GM04504 (cell line): ENCODE measurements at places on chromosomes 12 and 14.

- DNase-seq, result no peak
Observed at GRCh38 chr12:124115976-124116690, 143.1 kb downstream of the ZNF664 start.

DNA sequence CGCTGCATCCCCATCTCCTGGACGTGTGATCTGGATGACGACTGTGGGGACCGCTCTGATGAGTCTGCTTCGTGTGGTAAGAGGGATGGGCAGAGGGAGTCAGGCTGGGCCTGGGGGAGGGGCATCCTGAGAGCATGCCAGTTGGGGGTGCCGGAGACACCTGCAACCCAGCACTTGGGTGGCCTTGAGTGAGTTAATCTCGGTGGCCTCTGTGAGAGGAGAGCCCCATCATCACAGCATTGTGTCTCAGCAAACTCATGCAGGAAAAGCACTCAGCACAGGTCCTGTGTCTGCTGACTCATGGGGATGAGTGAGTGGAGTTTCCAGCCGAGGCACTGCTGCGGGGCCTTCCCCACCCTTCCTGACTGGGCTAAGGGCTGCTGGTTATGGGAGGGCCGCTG is 19.6 kb upstream of the LRP1-AS start:
- DNase-seq, result no peak

DNA sequence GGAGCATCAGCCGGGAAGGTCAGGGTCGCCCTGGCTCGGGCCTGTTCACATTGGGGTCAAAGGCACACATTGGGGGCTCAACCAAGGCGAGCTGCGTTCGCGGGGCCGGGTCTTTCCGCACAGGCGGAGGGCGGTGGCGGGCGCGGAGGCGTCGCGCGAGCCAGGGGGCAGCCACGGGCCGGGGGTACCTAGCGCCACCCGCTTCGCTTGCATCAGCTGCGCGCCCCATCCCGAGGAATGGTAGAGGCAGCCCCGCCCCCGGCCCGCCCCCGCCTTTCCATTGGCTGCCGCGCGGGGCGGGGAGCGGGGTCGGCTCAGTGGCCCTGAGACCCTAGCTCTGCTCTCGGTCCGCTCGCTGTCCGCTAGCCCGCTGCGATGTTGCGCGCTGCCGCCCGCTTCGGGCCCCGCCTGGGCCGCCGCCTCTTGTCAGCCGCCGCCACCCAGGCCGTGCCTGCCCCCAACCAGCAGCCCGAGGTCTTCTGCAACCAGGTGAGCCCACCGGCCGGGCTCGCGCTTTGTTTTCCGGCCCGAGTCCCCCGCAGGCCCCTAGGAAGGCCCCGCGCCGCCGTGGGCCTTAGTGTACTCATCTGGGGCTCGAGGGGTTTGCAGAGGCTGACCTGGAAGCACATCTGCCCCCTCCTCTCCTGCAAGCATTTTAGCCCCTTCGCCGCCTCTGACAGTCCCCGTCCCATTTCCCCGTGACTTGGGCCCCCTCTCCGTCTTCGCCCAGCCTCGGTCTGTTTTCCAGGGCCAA is at the start of gene ALDH2:
ALDH2 (plus strand) TSS at position 326 of the 754 bp plus-strand sequence; CDS start at position 376, 50 bp downstream.
- DNase-seq, result no peak

DNA sequence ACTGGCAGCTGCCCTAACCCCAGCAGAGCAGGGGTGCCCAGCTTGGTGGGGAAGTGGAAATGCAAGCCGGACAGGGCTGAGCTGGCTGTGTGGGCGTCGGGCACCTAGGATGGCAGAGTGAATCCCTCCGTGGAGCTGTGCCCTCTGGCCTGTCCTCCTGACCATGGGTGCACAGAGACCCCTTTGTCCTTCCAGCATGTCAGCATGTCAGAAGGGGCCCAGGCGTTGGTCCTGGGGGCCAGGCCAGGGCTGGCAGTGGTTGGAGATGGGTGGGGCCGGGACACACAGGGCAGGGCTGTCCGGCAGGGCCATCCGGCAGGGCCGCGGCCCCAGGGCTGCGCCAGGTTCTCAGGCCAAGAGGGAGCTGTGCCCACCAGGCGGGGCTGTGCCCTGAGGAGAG is 8.8 kb upstream of the TEX22 start:
- no peak for DNase-seq

GRCh38 chr14:100165376-100165775 is 5.9 kb upstream of the DEGS2 start:
- DNase-seq, result no peak

DNA sequence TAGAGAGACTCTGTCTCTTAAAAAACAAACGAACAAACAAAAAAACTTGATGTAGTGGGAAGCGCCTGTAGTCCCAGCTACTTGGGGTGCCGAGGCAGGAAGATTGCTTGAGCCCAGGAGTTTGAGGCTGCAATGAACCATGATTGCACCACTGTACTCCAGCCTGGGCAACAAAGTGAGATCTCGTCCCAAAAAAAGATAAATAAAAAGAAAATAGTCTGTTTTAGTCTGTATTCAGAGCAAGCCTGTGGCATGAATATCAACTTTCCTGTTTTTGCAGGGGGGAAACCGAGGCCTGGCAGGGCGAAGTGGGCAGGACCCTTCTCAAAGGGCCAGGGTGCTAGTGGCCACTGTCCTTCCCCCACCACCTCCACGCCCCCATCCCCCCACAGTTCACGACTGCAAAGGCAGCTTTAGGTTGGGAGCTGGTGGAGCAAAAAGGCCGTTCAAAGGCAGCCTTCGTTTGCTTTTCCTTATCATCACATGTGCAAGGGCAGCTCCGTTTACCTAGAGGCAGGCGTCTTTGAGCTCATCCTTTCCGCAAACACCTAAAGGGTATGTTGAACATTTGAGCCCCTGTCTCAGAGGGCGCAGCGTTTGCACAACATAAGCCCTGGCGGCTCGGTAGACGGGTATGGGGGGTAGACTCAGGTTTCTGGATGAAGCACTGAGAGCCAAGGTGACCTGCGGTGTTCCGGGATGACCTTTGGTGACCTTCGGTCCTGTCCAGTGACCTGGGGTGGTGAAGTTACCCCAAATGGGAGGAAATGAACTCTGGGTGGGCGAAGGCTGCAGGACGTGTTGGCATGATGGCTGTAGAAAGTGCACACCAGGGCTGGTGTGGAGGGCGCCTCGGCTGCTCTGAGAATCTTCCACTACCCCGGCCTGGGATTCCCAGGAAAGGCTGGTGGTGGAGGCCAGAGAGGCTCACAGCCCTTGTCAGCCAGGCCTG is 8.7 kb upstream of the MEG3 start:
- DNase-seq, result no peak

- no peak for DNase-seq
Observed at GRCh38 chr14:92215579-92215978, 93.8 kb downstream of the CPSF2 start.

DNA sequence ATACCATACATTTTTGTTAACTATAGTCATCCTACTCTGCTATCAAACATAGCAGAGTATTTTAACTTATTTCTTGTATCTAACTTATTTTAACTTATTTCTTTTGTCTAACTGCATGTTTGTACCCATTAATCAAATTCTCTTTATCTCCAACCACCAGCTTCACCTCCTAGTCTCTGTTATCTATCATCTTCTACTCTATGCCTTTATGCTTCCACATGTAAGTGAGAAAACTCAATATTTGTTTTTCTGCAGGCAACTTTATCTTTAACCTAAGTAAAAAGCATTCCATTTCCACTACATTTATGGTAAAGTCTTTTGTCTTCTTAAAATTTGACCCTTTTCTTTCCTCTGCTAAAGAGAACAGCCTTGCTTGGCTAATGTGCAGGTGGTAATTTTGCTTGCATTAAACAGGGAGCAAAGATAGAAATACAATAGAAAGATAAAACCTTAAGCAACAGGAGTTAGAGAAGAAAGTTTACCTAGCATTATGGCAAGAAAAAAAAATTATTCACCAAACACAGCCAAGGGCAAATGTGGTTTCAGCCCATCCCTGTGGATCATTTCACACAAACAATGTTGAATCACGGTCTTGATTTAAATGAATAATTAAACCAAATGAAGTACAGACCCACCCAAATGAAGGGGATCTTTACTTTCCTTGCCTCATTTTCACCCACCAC is 110.9 kb upstream of the TSPAN8 start:
- DNase-seq, result no peak

GRCh38 chr12:22190-22529 is 44.4 kb upstream of the IQSEC3 start:
- no peak for DNase-seq

DNA sequence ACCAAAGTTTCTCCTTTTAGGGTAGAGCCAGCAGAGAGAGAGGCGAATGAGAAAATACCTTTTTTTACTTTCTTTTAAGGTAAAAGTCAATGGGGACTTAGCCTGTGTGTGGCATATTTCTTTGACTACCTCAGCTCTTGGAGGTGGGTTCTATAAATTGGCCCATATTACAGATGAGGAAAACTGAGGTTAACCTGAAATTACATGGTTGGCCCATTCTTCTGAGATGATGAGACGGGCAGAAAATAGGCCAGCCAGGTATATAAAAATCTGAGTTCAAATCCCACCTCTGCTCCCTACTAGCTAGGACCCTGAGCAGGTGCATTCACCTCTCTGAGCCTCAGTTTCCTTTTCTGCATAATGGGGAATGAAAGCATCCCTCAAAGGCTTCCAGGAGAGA is 22.4 kb downstream of the LHX5 start:
- DNase-seq, result no peak

DNA sequence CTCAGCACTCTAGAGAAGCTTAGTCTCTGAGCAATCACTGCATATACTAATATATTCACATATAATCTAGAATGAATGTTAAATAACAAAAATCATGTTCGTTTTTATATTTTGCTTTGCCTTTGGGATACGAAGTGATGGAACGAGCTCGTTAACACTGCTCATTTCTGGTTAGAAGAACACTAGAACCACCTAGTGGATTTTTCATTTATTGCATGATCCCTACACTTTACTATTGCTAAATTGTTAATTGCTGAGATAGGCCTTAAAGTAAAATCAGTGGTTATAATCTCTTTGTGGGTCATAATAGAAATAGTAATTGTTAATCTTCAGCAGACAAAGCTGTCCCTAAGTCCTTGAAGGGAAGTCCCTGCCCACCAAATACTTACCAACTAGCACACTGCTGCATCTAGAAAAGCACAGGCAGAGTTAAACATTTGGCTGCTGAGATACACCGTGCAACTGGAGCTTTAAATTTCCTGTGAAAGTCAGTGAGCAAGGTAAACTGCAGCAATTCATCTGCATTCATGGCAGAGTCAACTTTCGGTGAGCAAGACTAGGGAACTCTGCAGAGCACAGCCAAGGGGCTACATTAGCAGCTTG is 353.7 kb downstream of the APAF1 start:
- DNase-seq, result peak; percentile 21

DNA sequence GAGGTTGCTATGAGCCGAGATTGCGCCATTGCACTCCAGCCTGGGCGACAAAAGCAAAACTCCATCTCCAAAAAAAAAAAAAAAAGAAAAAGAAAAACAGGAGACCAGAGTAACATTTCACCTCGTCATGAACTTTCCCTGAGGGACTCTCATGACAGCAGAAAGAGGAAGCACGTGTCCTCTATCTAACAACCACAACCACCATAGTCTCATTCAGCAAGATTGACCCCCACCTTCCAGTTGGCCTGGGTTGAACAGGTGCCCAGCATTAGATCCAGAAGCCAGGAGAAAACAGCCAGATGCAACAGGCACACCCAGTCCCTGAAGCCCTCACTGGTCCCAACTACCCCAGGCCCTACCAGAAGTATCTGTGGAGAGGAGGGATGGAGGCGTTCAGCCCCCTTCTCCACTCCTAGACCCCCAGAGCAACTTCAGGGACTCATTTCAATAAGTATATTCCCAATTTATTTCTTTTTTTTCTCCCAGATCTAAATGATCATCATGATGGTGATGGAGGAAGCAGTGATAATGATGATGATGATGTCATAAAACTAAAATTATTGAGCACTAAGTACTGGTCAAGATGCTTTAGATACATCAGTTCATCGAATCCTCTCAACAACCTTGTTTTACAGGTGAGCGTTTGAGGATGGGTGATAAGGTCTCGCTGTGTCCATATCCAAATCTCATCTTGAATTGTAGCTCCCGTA is 235.0 kb downstream of the EFCAB11 start:
- no peak for DNase-seq

DNA sequence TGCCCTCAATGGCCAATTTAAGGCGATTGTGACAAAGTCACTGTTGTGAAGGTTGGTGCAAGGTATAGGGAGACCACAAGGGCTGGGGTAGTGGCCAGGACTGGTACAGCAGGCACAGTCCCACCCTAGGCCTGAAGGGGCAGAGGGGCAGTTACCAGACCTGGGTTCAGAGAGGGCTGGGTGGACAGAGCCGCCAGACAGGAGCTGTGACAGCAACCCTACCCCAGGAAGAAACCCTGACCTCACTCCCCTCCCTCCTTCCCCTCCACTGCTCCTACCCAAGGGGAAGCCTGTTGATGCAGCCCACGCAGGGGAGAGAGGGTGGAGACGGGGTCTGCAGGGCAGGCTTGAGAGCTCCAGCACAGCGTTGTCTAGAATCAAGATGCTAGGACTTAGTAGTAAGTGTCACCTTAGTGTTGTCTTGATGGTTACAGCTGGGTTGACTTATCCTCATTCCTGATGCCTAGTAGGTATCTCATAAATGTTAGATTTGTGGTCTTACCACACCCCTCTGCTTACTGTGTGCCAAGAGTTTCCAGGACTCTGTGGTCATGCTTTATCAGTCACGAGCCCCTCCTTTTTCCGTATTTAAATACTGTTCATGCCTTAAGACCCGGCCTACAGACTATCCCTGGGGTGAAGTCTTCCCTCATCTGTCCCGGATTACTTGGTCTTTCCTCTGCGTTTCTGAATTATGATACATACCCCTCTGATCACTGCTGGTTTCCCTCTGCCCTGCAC is 14.4 kb downstream of the EML1 start:
- DNase-seq, result no peak

- no peak for DNase-seq
Observed at GRCh38 chr14:24196071-24197055, 1.1 kb upstream of the TM9SF1 start.

GRCh38 chr12:47223848-47224213 is 144.1 kb upstream of the AMIGO2 start:
- no peak for DNase-seq

DNA sequence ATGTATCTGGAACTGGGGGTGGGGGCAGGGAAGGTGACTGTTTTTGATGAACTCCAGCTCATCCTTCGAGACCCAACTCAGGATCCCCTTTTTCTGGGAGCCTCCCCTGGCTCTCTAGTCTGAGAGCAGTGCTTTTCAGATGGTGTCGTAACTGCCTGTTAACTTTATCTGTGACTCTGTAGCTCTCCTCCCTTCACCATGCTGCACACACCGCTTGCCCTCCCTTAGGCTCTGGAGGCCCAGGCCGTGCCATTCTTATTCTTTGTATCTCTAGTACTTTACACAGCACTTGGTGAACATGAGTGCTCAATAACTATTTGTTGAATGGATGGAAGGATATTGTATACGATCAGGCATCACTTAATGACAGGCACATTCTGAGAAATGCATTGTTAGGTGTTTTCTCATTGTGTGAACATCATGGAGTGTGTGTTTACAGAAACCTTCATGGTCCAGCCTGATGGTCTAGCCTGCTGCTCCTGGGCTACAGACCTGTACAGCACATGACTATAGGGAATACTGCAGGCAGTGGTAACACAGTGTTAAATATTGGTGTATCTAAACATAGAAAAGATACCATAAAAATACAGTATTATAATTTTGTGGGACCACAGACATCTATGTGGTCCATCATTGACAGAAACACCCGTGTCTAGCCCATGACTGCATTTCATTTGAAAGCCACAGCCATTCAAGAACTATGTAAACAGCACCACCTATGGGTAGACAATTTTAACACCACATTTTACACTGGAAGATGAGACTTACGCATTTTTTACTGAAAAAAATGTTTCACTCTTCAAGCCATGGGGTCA is 91.8 kb downstream of the EML1 start:
- DNase-seq, result peak; percentile 44
